Activated CD8-positive, alpha-beta memory T cell treated with anti-CD3 and anti-CD28 coated beads for 1 hour (primary cell): ENCODE measurements at places on chromosomes 2 and 18.

DNA sequence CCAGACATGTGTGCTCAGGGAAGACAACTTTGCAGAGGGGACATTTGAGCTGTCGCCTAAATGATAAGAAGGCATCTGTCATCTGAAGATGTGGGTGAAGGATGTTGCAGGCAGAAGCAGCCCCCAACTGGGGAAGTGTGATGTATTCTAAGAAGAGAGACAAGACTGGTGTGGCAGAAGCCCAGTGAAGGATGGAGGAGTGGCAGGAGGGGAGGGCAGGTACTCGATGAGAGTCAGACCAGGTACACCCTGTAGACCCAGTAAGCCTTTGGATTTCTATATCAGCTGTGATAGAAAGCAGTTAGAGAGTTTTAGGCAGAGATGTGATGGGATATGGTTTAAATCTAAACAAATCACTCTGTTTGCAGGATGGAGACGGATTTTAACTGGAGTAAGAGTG lies 19.2 kb downstream of the SLC14A2 start:
- DNase-seq, result no peak

- DNase-seq, result no peak
Measured at GRCh38 chr2:149410701-149411484, 80.5 kb downstream of the LYPD6 start.

GRCh38 chr2:142868229-142868762 lies 9.2 kb upstream of the KYNU start:
- no peak for DNase-seq

- DNase-seq, result no peak
Measured at GRCh38 chr2:238582159-238582558, 155.4 kb downstream of the ASB1 start.

GRCh38 chr2:195410074-195410671 lies 246.9 kb upstream of the SLC39A10 start:
- DNase-seq, result no peak
